ENCODE measurements at places on chromosomes 1 and 21.

DNA sequence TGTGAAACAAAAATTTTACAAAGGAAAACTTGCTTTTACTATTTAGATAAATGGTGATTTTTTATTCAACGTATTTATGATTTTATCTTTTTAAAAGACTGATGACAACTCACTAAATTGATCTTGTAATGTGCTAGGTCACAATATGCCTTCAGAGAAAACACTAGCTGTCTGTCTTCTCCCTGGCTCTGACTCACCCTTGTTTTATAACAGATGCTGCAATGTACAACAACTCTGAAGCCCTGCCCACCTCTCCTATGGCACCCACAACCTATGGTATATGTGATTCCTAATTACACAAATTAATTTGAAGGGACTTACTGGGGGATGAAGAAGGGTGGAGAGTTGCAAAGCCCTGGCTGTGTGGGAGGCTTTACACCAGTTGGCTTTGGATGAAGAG, 24.7 kb upstream of the HSD17B7 start:
- no peak for DNase-seq

GRCh38 chr1:19747761-19748160, 52.0 kb downstream of the TMCO4 start:
- no peak for DNase-seq

DNA sequence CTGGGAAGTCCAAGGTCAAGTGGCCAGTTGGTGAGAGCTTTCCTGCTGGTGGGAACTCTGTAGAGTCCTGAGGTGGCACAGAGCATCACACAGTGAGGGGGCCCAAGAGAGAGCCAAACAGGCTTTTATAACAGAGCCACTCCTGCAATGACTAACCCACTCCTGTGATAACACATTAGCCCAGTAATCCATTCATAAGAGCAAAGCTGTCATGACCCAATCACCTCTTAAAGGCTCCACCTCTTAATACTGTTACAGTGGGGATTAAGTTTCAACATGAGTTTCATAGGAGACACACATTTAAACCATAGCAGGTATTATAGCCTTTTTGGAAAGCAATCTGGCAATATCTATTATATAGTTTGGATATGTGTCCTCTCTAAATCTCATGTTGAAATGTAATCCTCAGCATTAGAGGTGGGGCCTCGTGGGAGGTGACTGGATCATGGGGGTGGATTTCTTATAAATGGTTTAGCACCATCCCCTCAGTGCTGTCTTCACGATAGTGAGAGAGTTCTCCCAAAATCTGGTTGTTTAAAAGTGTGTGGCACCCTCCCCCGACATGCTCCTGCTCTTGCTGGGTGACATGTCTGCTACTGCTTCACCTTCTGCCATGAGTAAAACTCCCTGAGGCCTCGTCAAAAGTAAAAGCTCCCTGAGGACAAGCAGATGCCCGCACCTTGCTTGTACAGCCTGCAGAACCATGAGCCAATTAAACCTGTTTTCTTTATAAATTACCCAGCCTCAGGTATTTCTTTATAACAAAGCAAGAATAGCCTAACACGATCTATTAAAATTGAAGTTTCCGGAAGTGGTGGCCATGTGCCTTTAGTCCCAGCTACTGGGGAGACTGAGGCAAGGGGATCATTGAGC, 64.5 kb downstream of the CD58 start:
- DNase-seq, result no peak

- no peak for DNase-seq
These were observed 6.9 kb downstream of the PDE4B start for GRCh38 chr1:65799601-65800000.

DNA sequence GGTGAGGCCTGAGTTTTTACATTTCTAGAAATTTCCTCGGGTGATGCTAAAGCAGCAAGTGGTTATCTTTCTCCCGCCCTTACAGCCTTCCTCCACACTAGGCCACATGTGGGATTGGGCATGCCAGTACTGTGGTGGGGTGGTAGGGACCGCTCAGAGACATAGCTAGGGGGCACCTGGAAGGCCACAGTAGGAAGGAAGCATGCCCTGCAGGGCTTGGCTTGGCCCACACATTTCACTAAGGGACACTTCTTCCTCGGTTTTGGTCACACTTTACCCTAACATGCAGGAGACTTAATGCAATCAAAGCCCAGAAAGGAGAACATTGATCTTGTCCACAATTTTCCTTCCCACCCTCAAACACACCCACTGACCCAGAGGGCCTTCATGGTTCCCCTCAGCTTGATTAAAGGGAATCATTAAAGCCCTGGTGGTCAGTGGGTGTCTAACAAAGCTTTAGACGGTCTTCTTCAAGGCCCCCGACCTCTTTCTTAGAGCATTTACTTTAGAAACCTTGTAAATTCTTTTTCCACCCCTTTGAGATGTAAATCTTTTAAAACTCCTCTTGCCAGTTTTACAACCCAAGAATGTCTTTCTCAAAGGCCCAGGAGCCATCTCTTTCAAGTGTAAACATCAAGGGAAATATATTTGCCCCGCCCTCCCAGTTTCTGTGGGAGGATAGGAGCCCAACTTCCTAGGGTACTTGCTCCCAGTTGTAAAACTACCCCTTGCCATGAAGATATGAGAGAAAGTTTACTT, 246.4 kb upstream of the PTBP2 start:
- no peak for DNase-seq

DNA sequence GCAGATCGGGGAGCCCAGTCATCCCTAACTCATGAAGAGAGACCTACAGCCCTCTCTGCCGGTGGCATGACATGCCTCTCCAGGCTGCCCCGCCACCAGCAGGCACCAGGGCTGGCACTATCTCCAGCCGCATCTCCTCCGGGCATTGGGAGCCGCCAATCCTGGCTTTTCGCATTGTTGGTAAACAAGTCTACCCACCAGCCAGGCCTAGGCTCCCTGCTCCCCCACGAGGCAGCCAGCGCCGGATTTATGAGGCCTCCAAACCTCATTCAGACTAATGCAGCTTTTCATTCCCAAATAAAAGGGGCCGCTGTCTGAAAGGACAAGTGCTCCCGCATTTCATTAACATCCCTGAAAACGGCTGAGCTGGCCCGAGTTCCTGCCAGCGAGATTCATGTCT, 3.4 kb upstream of the GRIK3 start:
- DNase-seq, result no peak

GRCh38 chr21:38669186-38669585, 136.5 kb upstream of the ETS2 start:
- peak; percentile 45 for DNase-seq

- DNase-seq, result no peak
These were observed 346.7 kb downstream of the NUF2 start for GRCh38 chr1:163668472-163668871.

- no peak for DNase-seq
These were observed 14.6 kb upstream of the PTAFR start for GRCh38 chr1:28190996-28191645.

DNA sequence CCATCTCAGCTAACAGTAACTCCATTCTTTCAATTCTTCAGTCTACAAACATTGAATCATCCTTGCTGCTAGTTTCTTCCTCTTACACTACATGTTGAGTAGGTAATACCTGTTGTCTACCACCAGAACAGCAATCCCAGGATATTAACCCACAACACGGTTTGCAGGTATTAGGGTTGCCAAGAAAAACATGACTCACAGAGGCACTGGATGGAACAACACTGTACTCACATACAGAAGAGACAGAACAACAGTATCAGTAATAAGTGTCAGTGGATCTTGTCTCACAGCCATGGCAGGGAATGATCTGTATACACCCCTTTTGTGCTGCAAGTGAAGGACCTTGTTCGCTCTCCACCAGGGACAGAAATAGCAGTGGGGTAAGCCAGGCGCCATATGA, 212.1 kb downstream of the GPR52 start:
- no peak for DNase-seq

- no peak for DNase-seq
These were observed 241.4 kb upstream of the JUN start for GRCh38 chr1:59025201-59025600.

DNA sequence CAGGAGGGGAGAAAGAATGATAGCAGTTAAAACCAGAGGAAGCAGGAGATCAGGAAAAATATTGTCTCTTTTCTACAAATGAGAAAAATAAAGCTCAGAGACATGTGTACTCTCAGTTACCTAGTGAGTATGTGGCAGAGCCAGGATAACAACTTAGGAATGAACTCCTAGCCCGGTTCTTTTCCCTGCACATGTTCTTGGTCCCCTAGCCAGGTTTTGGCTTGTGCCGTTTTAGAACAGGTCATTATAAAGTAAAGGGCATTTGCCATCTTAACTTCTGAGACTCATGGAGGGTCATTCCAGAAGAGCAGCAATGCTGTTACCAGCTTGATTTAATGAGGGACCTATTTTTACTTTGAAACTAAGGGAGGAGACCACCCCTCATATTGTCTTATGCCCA, 48.1 kb upstream of the DAB1 start:
- no peak for DNase-seq

- no peak for DNase-seq
These were observed 60.2 kb upstream of the MPC2 start for GRCh38 chr1:167997037-167997575.

DNA sequence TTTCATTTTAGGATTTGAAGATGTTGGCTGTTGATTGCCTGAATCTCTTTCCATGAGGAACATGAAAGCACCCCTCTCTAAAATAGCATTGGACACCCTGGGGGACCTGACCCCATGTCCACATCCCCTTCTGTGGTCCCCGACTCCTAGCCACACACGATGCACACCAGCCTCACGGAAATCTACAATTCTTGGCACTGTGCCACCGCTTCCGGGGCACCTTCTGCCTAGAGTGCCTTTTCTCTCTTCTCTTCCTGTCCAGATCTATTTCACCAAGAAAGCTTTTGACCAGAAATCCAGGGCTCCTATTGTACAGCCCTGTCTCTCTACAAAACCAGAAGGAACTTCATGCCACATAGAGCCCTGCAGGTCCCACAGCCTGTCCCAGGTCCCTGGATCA, 50.3 kb downstream of the MYSM1 start:
- no peak for DNase-seq

GRCh38 chr1:200260597-200261335, 149.1 kb downstream of the ZNF281 start:
- DNase-seq, result no peak

GRCh38 chr1:94901841-94902240, 25.1 kb downstream of the CNN3 start:
- no peak for DNase-seq

DNA sequence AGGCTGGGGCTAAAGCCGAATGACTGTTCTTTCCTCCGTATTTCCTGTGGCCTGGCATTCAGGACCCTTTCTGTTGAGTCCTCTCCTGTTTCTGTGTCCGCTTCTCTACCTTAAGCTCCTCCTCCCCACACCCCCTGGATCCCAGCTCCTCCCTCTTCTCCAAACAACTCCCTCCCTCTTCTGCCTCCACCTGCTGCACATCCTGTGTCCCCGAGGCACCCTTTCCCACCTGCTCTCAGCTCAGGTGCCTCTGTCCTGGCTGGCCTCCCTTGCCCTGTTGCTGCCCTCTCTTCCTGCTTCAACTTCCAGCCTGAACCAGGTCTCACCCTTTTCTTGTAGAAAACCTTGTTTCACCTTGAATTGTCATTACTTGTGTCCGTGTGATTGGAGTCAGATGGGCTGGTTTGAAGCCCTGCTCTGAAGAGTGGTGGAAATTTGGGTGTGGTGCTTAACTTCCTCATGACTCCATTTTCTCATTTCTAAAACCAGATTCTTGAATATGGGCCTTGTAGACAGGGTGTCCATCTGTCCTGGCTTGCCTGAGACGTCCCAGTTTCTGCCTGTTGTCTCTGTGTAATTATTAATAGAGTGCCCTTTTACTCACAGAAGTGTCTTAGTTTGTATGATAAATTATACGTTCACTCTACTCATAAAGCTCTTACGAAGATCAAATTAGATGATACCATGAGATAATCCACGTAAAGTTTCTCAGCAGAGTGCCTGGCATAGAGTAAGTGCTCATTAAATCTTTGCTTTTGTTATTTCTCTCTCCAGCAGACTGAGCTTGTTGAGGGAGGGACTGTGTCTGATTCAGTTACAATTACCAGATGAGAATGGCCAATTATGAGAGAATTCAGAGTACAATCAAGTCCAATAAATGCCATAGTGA, 58.9 kb upstream of the TRABD2B start:
- DNase-seq, result no peak

GRCh38 chr1:164054331-164054730, 504.7 kb upstream of the PBX1 start:
- DNase-seq, result no peak

DNA sequence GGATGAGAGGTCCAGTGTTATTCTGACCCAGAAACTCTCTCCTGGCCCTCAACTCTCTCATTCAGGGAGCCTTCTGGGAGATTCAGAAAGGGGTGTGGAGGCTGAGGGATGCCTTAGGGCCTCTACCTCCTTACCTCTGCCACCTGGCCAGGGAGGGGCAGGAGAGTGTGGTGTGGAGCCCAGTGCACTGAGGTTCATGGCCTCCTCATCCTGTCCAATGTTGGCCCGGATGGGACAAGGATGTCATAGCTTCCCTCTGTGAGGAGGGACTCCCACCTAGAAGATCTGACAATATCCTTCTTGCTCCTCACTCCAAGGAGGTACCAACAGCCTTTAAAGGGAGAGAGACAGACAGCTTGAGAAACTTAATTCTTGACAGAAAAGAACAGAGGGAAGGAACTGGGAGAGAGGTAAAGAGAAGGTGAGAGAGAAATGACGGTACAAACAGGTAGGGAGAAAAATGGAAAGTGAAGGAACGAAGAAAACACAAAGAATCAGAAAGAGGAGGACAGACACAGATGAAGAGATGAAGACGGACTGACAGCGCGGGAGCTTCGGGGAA, 779 bp downstream of the BEND5 start:
- DNase-seq, result no peak

DNA sequence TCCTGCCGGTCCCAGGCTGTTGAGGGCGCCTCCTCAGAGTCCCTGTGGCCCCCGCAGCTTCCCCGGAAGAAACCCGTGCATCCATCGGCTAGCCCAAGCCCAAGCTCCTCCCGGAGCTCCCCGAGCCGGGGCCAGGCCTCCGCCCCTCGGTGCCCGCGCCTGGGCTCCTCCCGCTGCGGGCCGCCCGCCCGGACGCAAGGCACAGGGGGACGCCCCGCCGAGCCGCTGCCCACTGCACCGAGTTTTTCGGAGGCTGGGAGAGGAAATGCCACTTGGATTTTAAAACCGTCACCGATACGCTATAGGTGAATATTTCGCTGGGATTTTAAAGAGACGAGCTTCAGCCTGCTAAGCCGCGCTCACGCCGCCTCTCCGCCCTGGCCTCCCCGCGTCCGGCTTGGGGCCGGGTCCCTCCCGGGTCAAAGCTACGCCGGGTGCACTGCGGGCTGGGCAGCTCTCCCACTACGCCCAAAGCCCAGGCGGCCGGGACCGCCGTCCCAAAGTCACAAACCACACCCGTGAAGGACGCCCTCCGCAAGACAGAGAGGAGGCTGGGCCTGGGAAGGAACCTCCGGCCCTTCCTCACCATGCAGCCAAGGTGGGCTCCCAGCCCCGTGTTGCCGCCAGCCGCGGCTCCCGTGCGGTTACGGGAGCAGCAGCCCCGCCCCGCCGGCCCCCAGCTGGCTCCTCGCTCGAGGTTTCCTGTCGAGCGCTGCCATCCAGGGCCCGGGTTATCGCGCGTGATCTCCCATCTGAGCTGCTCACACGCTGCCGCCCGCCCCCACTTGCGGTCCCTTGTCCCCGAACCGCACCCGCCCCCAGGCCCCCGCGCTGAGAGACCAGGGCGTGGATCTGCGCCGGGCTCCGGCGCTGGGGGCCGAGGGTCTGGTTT, 63.2 kb downstream of the CD247 start:
- DNase-seq, result peak; percentile 78

- no peak for DNase-seq
These were observed 1.4 kb downstream of the GUCA2A start for GRCh38 chr1:42163114-42163513.

GRCh38 chr1:217525773-217526490, 105.0 kb downstream of the GPATCH2 start:
- DNase-seq, result no peak

Measured in inflammatory macrophage (primary cell).